ENCODE measurements at places on chromosomes 4 and X.

- no peak for DNase-seq
These were observed 316.3 kb downstream of the CAMK2D start for GRCh38 chr4:113445286-113445685.

DNA sequence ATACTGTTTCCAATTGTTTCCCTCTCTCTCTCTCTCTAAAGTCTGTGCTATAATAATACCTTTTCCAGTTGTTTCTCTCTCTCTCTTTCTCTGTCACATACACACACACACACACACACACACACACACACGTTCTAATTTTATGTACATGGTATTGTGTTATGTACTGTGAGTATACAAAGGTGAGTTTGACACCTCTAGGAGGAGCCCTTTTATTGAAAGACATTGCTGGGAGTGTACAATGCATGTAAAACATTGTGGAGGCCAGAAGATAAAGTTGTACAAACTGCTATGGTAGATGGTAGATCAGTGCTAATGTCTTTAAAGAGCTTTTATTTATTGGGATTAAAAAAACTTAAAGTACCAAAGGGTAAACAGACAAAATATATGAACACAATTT is 53.6 kb downstream of the BLTP1 start:
- DNase-seq, result no peak

DNA sequence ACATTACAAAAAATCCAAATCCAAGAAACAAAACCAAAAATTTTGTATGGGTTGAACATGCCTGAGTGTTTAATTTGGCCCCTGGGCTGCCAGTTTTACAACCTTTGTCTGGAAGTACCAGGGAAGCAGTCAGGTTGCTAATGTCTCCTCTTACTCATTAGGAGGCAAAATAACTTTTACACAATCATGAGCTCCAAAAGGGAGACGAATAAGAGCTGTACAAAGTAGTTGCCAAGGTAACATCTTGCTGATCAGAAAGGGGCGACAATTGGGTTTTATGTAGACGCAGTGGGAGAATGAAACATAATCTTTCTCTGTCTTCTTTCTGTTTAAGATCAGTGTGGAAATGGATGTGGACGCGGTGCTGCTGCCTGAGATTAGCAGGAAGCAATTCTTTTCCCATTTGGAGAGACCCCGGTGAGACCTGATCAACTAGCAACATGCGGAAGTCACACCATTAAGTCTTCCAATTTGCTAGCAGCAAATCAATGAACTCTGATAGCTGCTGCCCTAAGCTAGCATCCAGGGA is 90.7 kb upstream of the IGFBP7 start:
- no peak for DNase-seq

DNA sequence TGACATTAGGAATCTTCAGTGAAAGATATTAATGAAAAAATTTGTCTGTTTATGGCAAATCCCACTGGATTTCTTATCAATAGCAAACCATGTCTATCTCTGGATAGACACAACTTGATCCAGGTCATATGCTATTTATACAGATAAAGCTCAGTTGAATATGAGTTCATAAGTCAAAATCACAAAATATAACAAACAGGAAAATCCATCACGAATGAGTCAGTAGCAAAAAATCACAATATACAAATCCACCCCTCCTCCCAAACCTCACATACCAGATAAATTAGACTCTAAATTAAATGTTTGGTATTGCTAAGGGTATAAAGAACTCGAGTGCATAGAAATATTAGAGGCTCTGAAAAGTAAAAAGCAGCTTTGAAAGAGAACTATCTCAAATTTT is 420.5 kb downstream of the TLL1 start:
- no peak for DNase-seq

DNA sequence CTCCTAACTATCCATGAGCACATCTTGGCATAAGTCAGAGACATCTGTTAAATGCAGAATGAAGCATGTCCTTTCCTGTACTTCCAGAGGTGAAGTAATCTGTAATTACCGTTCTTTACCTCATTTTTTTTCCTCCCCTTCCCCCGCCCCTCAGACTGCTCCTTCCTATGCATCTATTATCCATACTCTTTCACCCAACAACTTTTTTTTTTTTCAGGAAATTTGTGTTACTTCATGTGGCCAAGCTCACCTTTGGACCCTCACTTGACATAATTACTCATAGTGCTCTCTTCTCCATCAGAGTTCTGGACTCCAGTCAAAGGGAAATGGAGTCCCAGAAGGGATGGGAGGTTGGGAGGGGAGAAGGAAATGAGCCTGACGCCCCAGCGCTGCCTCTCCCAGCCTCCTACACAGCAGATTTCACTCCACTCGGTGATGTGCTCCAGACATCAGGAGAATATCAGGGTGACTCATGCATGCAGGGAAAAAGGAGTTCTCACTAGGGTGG is 568.8 kb downstream of the STIM2 start:
- no peak for DNase-seq

DNA sequence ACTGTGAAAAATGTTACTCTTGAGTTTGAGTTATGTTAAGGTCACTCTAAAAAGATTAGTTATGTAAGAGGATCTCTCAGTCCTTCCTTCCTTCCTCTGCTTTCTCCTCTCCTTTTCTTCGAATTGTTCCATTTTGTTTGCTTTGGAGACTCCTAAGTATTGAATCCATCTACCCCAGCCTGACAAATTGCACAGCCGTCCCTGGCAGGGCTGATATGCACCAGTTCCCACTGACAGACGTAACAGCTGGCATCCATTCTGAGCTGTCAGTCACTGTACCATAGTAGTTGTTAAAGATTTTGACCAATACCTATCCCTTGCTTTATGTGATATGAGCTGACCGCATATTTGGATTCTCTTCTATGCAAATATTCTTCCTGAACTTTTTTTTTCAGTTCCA is 210.7 kb upstream of the IGFBP7 start:
- no peak for DNase-seq

GRCh38 chr4:68803013-68803412 is 12.8 kb upstream of the UGT2B10 start:
- no peak for DNase-seq

- DNase-seq, result no peak
These were observed 153.0 kb upstream of the RPS6KA6 start for GRCh38 chrX:84340968-84341367.

- DNase-seq, result no peak
These were observed 254.6 kb downstream of the STIM2 start for GRCh38 chr4:27115221-27115620.

GRCh38 chr4:184094532-184095159 is 123.0 kb downstream of the ENPP6 start:
- no peak for DNase-seq

GRCh38 chr4:85967872-85968271 is 392.0 kb downstream of the MAPK10 start:
- no peak for DNase-seq
